ENCODE measurements at places on chromosomes 6 and 20.

DNA sequence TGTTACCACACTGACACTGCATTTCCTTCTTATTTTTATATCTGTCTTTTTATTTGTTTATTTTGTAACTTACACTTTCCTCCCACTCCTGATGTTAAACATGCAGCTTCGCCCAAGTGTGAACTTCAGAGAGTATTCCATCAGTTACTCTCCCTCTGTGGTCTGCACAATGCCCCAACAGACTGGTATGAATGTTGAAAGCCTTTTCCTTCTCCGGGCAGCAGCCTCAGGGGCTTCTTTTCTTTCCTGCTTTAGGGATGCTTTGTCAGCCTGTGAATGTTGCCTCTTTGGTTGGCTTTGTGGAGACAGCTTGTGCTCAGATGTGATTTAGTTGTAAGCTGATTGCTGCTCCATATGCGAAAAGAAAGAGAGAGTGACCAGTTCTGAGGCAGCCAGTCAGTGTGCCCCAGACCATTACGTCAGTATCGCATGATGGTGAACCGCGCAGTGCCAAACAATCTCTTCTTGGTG, 44.0 kb downstream of the SMPDL3A start:
- DNase-seq: no peak

GRCh38 chr20:15523400-15523799, 1049.8 kb downstream of the KIF16B start:
- DNase-seq: no peak

DNA sequence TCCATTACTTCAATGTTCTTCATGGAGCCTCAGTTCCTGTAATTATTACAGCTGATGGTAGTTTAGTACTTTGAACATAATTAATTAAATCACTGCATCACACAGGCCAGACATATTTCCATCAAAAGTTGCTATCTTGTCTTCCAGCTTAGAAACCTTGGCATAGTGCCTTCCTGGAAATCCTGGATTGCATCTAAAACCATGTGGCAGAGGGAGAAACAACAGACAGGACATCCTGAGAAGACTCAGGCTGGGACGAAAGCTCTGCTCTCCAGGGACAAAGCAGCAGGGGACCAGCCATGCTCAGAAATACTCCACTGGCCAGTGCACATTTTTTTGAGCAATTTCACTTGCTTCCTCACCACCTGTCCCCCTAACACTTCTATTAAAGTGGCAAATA, 55.3 kb downstream of the TBX18 start:
- no peak for DNase-seq

DNA sequence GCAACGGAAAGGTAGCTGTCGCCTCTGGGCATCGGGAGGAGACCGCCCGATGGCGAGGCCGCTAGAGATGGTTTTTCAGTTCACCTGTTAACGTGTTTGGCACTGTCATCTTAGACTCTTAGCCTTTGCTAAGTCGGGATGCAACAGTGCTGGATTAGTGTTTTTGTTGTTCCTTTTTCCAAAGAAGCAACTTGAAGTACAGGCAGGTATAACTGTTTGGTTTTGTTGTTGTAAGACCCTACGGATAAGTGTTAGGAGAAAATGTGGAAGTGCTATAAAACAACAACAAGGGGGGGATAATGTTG, 723 bp downstream of the MANEA start:
- DNase-seq: no peak

GRCh38 chr6:111552958-111553357, 52.7 kb downstream of the TRAF3IP2 start:
- DNase-seq: peak; percentile 95

DNA sequence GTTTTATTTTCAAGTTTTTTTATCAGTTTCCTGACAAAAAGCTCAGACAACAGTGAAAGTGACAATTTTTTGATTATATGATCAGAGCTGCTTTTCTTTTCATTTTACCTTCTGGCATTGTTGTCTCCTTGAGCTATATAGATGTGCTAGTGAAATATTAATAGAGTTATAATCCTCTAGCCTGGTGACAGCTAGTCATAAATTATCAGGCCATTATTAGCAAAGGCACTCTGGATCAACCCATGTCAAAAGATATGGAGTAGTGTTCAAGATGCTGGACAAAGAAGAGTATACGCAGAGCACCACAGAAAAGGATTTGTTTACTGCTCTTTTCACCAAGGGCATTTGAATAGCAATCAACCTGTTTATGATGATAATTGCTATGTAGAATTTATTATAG, 1230.1 kb downstream of the HACE1 start:
- no peak for DNase-seq

GRCh38 chr20:38115205-38115604, 49.9 kb downstream of the TGM2 start:
- no peak for DNase-seq

- DNase-seq: no peak
Observed at GRCh38 chr20:4025679-4026078, 10.3 kb upstream of the RNF24 start.

DNA sequence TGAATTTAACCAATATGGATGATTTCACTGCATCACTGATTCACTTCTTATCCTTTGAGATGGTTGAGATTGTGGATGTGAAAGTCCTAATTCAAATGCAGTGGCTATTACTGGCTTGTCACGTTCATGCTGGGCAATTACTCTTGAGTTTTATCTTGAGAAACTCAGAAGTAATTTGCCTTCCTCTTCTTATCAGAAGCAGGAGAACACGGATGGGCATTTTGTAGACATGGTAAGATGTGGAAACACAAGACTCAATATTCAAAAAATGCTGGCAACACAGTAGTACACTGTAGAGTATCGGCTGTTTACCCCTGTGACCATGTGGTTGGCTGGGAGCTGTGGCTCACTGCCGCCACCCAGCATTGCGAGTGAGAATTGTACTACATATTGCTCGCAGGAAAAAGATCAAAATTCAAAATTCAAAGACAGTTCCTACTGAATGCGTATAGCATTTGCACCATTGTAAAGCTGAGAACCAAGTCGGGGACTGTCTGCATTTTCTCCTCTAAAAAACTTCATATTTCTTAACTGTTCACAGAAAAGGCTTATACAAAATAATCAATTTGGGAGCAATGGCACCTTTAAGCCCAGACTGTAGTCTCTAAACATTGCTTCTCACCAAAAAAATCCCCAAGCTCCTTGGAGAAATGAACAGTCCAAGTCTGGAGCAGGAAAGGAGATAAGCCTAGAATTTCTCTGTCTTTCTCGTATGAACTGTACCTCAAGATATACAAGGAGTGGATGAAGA, 61.9 kb upstream of the ELOVL5 start:
- no peak for DNase-seq

DNA sequence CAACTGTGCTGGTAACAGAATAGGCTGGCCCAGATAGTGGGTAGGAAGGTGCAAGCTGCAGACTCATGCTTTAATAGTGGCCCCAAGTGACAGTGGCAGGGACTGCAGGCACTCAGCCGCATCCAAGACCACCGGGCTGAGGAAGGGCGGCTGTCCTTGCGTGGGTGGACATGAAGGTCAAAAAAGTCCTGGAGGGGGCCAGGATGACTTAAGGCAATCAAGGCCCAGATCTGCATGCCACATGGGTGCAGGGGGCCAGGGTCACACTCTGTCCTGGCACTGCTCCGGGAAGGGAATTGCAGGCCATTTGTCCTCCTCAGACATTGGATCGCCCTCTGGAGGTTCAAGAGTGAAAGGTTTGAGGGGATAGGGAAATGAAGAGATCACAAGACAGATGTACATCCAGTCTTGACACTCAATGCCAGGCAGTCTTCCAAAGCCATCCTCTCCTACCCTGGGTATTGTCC, 10.4 kb upstream of the VNN2 start:
- DNase-seq: no peak

DNA sequence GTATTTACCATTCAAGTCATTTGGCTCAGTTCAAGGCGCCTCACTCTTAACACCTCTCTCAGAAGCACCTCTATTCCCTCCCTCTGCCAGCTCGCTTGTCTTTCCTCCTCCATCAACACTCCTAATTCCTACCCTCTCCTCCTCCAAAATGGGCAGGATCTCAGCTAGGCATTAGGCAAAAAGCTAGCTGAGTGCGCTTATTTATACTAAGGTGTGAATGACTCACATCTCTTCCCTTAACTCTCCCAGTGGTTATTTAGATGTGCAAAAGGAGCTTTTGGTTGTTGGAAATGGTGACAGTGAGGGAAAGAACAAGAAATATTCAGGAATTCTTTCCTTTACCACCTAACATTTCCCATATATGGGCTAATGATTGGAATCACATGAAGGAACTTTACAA, 29.1 kb downstream of the PACSIN1 start:
- DNase-seq: no peak

DNA sequence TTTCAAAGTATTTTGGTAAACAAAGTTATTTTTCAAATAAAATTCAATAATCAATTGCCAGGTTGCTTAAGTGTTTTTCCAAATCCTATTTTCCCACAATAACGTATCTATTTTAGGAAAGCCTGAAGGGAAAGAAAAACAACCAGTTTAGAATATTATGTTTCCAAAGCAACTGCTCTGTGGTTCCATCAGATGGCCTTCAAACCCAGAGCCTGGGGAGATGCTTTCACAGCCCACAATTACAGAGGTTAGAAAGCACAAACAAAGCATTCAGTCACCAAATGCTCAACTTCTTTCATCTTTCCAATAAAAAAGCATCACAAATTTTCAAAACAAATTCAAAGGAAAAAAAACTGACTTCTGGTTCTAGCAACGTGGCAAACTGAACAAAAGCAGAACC, 66.0 kb downstream of the ELOVL5 start:
- no peak for DNase-seq

DNA sequence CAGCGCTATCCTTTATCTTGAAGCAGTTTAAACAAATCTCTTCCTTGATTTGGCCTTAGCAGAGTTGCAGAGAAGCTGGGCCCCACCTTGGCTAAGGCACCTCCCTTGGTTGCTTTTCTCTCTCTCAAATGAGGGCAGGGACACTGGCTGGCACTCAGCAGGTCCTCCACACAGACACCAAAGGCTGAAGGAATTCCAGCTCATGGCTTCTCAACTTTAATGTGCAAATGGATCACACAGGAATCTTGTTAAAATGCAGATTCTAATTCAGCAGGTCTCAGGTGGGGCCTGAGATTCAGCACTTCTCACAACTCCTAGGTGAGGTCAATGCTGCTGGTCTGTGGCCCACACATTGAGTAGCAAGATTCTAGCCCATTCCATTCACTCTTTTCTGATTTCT, 25.7 kb downstream of the RIMS4 start:
- no peak for DNase-seq

- no peak for DNase-seq
Observed at GRCh38 chr20:59144179-59144830, 19.3 kb upstream of the ZNF831 start.

DNA sequence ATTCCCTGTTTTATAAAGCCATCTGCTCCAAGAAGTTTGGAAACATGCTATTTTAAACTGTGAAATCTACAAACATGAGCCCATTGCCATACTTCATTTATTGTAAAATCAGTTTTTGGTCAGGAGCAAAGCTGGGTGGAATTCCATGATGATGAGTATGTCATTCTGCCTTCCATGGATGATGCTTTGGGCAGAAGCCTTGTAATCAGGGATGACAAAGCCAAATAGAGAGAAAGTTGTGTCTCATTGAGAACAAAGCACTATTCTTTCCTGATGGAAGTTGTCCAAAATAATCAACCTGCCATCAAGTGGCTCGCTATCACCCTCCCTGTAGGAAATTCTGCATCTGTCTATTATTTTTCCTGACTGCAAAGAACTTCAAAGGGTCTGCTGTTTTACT, 313.0 kb upstream of the DEFB112 start:
- no peak for DNase-seq

All from NCI-H774 (cell line).